ENCODE measurements at places on chromosomes 7 and 10.

DNA sequence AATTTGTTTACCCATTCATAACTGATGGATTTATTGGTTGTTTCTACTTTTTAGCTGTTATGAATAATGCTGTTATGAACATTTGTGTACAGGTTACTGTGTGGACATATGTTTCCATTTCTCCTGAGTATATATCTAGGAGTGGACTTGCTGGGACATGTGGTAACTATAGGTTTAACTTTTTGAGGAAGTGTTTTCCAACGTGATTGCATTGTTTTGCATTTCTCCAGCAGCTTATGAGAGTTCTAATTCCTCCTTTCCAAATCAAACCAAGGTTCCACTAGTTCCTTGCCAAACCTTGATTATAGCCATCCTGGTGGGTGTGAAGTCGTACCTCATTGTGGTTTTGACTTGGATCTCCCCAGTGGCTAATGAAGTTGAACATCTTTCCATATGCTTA is 2.6 kb upstream of the PRF1 start:
- no peak for DNase-seq

- peak; percentile 71 for DNase-seq
These were observed 24.6 kb downstream of the PRSS2 start for GRCh38 chr7:142795339-142795863.

- no peak for DNase-seq
These were observed 100.5 kb downstream of the GTF2IRD1 start for GRCh38 chr7:74554178-74554577.

GRCh38 chr10:91569522-91569921 is 63.3 kb downstream of the PPP1R3C start:
- DNase-seq: no peak

- no peak for DNase-seq
These were observed 156.2 kb downstream of the GRID1 start for GRCh38 chr10:86210416-86210815.

GRCh38 chr10:71720288-71720687 is 710 bp upstream of the C10orf105 start:
- DNase-seq: no peak
